Activated T-cell treated with anti-CD3 and anti-CD28 coated beads, Interleukin-2, amount 50 U/mL, for 1 hour (primary cell): ENCODE measurements at places on chromosomes 11 and 22.

- DNase-seq = no peak
These were observed 30.4 kb downstream of the BID start for GRCh38 chr22:17743661-17744411.

- no peak for DNase-seq
These were observed 898 bp upstream of the ROBO3 start for GRCh38 chr11:124864176-124864891.

DNA sequence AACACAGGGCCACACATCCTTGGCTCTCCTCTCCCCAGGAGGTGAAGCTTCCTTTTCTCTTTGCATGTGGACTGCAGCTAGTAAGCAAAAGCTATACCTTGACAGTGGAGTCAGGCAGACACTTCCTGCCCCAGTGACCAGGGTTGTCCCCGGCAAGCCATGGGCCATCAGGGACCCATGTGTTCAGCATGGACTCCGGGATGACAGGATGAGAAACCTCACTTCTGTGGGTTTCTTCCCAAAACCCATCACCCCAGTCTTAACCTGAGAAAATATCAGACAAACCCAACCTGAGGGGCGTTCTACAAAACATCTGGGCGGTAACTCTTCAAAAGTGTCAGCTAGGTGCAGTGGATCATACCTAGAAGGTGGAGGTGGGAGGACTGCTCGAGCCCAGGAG lies 40.2 kb downstream of the GNB1L start:
- no peak for DNase-seq

- DNase-seq = no peak
These were observed 173.9 kb downstream of the NAV2 start for GRCh38 chr11:19886498-19886897.

DNA sequence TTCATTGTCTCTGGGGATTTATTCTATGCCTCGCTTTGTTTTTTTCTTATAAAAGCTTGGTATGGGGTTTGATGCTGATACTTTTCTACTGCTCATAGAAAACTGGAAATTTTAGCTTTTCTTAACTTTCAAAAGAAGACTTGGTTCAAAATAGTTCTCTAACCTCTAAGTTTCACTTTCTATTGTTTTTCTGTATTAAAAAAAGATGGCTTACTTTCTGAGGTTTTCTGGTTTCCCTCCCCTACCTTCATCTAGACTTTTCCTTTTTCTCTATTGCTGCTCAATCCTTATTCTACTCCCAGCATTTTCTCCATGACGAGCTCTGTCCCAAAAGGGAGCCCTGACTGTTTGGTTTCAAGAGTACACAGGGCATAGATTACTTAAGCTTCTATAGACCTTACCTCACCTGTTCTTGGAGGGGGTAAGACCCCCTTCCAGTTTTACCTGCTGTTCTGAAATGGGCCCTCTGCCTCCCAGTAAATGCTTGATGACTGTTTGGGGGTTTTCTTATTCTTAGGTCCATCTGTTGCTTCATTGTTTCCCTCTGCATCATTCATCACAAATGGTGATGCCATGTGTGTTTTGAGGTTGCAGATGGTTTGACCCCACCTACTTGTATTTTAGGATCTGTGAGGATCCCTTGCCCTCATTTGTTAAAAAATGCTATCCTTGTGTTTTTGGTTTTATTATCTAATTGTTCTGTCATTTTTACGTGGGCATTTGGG lies 29.5 kb downstream of the DNHD1 start:
- no peak for DNase-seq

- peak; percentile 54 for DNase-seq
These were observed 7.3 kb downstream of the NEAT1 start for GRCh38 chr11:65429724-65430405.

GRCh38 chr11:107139396-107139795 lies 121.1 kb upstream of the GUCY1A2 start:
- no peak for DNase-seq

- DNase-seq = no peak
These were observed 16.7 kb upstream of the ZC3H12C start for GRCh38 chr11:110076371-110076965.

GRCh38 chr11:71251761-71252268 lies 562 bp downstream of the SHANK2 start:
- DNase-seq = no peak

- DNase-seq = no peak
These were observed 13.5 kb upstream of the MIEF1 start for GRCh38 chr22:39488563-39489083.

DNA sequence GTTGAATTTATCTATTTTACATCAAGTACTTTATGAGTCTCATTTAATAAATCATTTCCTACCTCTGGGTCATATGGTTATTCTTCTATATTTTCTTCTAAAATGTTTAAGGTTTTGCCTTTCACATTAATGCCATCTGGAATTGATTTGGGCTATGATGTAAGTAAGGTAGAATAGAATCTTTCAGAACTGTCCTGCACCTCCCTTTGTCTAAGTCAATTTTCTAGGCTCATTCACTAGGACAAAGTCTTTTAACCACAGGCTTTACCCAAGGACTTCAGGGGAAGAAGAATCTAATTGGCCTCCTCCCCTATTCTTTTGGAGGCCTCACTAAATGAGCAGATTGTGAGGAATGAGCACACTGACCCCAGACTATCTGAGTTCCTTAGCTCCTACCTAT lies 146.0 kb downstream of the BBOX1 start:
- no peak for DNase-seq

DNA sequence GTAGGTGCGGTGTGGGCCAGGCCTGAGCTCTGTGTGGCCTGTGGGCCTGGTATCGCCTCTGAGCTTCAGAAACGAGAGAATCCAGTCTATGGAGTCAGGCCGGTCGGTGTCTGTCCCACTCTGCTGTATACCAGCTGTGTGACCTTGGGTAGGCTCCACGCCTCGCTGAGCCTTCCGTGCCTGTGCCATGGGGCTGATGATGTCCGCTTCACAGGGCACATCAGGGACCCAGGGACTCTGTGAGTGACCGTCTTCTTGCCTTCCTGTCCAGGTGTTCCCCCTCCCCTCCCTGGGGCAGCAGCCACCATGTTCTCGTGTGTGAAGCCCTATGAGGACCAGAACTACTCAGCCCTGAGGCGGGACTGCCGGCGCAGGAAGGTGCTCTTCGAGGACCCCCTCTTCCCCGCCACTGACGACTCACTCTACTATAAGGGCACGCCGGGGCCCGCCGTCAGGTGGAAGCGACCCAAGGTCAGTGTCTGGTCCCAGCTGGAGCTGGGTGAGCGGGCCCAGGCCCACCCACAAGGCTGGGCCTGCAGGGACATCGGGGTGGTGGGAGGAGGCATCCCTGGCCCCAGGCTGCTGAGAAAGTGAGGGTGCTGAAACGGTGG lies 17.9 kb downstream of the CAPN5 start:
- no peak for DNase-seq

DNA sequence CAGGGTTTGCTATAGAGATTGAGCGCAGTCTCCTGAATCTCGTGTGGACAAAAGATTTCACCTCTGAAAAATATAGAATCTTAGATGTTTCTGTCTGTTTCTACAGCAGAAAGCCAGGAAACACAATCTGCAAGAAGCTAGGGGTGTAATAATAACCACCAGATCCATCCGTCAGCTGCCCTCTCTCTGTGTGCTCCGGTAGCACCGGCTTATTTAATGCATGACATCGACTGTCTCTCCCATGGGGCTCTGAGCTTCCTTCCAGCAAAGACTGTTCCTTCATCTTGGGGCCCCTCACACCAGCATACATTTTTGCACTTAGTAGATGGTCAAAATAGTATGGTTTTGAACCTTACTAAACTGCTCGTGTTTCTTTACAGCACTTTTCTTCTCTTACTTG lies 20.2 kb downstream of the BARX2 start:
- no peak for DNase-seq

DNA sequence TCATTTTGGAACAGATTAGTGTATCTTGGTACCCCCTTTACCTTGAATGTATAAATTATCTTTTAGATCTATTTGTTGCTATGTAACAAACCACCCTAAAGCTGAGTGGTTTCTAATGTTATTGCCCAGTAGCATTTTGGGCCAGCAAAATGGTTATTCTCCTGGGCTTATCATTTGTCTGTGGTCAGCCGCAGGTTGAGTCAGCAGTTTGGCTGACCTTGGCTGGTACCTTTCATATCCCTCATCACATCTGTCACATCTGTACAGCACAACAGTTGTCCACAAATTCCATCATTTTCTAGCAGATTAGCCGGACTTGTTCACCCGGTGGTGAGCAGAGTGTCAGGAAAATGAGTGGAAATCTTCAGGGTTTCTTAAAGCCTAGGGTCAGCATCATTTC lies 588.5 kb upstream of the ARHGAP42 start:
- no peak for DNase-seq

DNA sequence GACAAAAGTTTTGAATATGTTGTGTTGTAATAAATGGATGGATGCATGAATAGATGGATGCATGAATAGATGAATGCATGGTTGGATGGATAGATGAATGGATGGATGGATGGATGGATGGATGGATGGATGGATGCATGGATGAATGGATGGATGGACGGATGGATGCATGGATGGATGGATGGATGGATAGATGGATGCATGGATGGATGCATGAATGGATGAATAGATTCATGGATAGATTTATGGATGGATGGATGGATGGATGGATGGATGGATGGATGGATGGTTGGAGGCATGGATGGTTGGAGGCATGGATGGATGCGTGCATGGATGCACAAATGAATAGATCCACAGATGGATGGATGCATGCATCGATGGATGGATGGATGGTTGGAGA lies 623.2 kb upstream of the B3GAT1 start:
- no peak for DNase-seq
